ENCODE measurements at places on chromosomes 3 and 15. TPM values are rescaled to one million over a fixed set of nuclear protein-coding genes. Genes with fewer than 3 reads are reported as not detected.

- no peaks in the 10 kb centered on the region for H3K4me1 ChIP-seq
- H3K27ac ChIP-seq = no peak overlapping the region
- no peaks in the 10 kb centered on the region for H3K27me3 ChIP-seq
- peak; percentile 46 for DNase-seq
Observed at GRCh38 chr3:142225885-142226215, 465 bp upstream of the GK5 start.

DNA sequence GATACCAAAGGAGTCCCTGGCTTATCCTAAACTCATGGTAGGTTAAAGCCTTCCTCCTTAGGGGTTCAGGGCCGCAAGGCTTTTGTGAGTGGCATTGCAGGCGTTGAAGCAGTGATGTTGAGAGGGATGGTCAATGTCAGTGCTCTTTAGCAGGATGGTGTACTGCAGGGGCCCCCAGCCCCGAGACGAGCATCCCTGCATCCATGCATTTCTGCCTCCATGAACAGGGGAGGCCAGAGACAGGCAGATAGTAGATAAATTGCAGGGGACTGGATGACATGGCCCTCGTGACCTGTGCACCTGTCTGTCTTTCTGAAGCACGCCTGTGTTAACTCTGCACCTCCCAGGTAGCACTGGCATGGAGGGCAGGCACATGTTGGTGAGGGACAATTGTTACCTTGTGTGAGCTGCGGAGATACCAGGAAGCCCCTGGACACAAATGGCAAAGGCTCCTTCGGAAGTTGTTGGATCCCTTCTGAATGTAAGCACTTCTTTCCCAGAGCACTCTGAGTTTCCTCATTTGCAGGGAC, 133.5 kb downstream of the SNRPN start:
- H3K4me1 ChIP-seq = no peaks in the 10 kb centered on the region
- no peak for DNase-seq

DNA sequence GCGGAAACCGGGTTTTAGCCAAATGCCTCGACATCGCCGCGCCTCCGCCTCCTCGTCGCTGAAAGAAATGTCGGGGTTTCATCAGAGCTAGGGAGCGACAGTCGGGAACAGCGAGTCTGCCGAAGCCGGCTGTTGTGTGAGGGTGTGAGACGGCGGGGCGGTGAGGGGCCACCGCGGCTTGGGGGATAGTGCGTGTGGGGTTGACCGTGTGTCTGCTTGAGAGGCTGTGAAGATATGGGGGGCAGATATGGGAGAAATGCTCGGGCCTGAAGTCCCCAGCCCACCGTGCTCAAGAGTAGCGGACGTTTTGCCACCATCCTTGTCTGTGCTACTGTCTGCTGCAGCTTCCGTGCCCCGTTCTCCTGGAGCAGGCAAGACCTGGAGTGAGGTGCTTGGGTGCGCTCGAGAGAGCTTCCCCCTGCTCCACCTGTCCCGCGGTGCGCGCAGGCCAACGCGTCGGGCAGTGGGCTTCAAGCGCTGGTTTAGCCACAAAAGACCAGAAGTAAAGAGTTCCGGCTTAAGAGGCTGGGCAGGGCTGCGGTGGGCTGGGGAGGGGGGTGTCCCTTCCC, 716 bp upstream of the ISLR2 start:
- no peak overlapping the region for H3K27ac ChIP-seq
- no peaks in the 10 kb centered on the region for H3K36me3 ChIP-seq
- DNase-seq = no peak
- no peaks in the 10 kb centered on the region for H3K4me1 ChIP-seq
- H3K27me3 ChIP-seq = peaks cover 4% of the 10 kb centered on the region

DNA sequence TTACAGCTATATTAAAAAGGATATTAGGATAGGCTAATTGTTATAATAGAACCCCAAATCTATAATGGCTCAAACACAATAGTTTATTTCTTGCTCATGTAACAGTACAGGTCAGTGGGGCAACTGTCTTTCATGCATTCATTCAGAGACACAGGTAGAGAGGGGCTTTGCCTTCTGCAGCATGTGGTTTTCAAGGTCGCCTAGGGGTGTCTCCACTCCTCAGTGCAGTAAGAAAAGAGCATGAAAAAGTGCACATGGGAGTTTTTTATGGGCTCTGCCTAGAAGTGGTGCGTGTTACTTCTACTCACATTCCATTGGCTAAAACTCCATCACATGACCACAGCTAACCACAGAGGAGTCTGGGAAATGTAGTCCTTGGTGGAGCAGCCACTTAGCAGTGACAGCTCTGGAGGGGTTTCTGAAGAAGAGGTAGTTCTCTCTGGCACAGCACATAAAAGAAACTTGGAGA, 1.8 kb downstream of the ZBTB38 start:
- no peaks in the 10 kb centered on the region for H3K4me1 ChIP-seq
- no peaks in the 10 kb centered on the region for H3K27me3 ChIP-seq
- H3K4me3 ChIP-seq = peak overlapping the region; percentile 55
- no peak overlapping the region for H3K27ac ChIP-seq

Gene CYP8B1
- not detected for total RNA-seq

Gene ROPN1
- total RNA-seq = not detected

DNA sequence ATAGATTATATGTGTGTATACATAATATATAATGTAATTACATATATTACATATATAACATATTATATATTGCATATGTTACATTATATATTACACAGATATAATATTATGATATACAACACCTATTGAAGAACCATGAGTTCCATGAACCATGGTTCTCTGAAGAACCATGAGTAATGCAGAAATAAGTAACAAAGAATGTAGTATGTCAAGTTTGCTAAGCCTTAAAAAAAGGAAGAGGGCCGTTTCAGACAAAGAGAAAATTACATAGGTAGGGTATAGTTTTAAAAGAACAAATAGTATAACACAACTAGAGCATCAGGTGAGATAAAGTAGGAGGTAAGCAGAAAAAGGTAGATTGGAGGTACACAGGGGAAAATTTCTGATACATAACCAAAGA, 177.0 kb downstream of the FGF12 start:
- no peaks in the 10 kb centered on the region for H3K4me1 ChIP-seq
- H3K36me3 ChIP-seq = no peaks in the 10 kb centered on the region
- H3K27ac ChIP-seq = no peak overlapping the region
- H3K4me3 ChIP-seq = no peak overlapping the region
- no peaks in the 10 kb centered on the region for H3K27me3 ChIP-seq
- DNase-seq = no peak

GRCh38 chr3:148937467-148938255, 53.7 kb upstream of the GYG1 start:
- no peaks in the 10 kb centered on the region for H3K36me3 ChIP-seq
- H3K27me3 ChIP-seq = peaks cover 2% of the 10 kb centered on the region
- no peak overlapping the region for H3K27ac ChIP-seq
- no peaks in the 10 kb centered on the region for H3K4me1 ChIP-seq

GRCh38 chr3:21067031-21067813, 683.8 kb downstream of the ZNF385D start:
- no peak for DNase-seq
- no peak overlapping the region for H3K27ac ChIP-seq
- H3K4me3 ChIP-seq = no peak overlapping the region
- no peaks in the 10 kb centered on the region for H3K36me3 ChIP-seq
- H3K4me1 ChIP-seq = no peaks in the 10 kb centered on the region
- H3K27me3 ChIP-seq = no peaks in the 10 kb centered on the region

- no peak for DNase-seq
- no peak overlapping the region for H3K27ac ChIP-seq
- H3K36me3 ChIP-seq = no peaks in the 10 kb centered on the region
- H3K4me3 ChIP-seq = no peak overlapping the region
- no peaks in the 10 kb centered on the region for H3K4me1 ChIP-seq
Observed at GRCh38 chr3:100928638-100929428, 64.4 kb downstream of the ABI3BP start.

DNA sequence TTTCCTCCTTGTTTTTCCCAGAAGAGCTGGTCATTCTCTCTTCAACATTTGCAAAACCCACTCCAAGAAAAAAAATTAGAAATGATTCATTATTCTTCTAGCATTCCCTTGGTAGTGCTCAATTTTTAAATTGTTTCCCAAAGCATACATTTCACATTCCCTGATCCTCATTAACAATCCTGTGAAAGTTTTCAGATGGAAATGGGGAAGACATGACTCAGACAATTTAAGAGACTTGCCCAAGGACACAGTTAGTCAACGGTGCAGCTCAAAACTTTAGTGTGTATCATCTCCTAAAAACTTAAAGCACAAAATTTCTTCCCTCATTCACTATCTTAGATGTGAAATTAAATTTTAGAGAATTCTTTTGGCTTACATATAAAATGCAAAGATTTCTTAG, 17.1 kb upstream of the ABI3BP start:
- no peak for DNase-seq
- H3K4me3 ChIP-seq = no peak overlapping the region
- no peaks in the 10 kb centered on the region for H3K4me1 ChIP-seq
- no peaks in the 10 kb centered on the region for H3K36me3 ChIP-seq
- no peak overlapping the region for H3K27ac ChIP-seq

Gene PLSCR5
- not detected for total RNA-seq

Gene CYP1A1
- 2.3 TPM for total RNA-seq

Gene SNUPN
- total RNA-seq = 16.3 TPM

DNA sequence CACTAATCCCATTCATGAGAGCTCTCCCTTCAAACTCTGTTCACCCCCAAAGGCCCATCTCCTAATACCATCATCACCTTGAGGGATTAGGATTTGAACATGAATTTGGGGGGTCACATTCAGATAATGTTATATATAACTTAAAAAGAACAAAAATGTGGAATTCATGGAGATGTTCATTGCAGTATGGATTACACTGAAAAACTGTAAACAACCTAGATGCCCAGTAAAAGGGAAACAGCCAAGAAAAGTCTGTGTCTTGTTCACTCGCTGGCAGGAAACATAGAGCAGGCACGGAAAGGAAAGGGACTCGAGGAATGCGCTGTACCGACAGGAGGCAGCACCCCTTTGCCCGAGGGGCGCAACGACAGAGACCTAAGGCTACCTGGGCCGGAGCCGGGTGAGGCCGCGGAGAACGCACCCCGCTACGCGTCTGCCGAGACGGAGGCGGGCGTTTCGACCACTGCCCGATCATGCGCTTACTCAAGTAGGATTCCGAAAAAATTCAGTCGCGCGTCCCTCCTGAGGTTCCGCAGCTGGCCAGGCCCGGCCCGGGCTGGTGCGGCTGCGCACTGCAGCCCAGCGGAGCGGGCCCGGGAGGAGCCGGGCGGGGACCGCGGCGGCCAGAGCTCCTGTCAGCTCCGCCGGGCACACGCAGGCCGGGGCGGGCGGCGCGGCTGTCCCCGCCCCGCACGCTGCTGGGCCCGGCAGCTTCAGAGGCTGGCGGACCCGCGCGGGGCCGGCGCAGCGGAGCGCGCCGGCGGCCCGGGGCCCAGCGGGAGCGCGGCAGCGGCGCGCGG, 862 bp upstream of the MAN2A2 start:
- peaks cover 6% of the 10 kb centered on the region for H3K36me3 ChIP-seq
- DNase-seq = peak; percentile 84
- peak overlapping the region; percentile 90 for H3K4me3 ChIP-seq
- no peaks in the 10 kb centered on the region for H3K4me1 ChIP-seq
- H3K27me3 ChIP-seq = no peaks in the 10 kb centered on the region
- H3K27ac ChIP-seq = peak overlapping the region; percentile 79

- H3K4me3 ChIP-seq = no peak overlapping the region
- no peaks in the 10 kb centered on the region for H3K27me3 ChIP-seq
- DNase-seq = peak; percentile 65
- H3K4me1 ChIP-seq = no peaks in the 10 kb centered on the region
Observed at GRCh38 chr15:39461536-39462130, 119.2 kb upstream of the THBS1 start.

GRCh38 chr15:63203451-63204090, 14.2 kb downstream of the RAB8B start:
- H3K27ac ChIP-seq = no peak overlapping the region
- no peaks in the 10 kb centered on the region for H3K4me1 ChIP-seq
- DNase-seq = no peak
- no peak overlapping the region for H3K4me3 ChIP-seq

- DNase-seq = no peak
- H3K4me3 ChIP-seq = no peak overlapping the region
- H3K36me3 ChIP-seq = no peaks in the 10 kb centered on the region
- peaks cover 1% of the 10 kb centered on the region for H3K4me1 ChIP-seq
- no peak overlapping the region for H3K27ac ChIP-seq
Observed at GRCh38 chr15:40697916-40698315, 2.9 kb downstream of the RAD51 start.

DNA sequence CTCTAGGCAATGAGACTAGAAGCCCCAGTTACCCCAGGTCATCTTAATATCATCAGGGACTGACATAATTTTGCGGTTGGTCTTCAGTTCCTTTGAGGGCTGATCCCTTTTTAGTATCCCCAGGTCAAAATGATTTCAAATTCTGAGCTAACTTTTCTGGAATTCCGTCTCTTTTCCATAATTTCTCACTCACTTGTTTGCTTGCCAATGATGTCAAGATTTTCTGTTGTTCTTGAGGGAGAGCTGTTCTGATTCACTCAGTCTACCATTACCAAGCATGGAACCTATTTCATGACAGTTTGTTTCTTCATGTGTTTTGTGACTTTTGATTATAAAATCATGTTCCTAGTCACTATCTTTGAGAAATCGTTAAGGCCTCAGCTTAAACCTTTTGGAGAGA, 190.5 kb upstream of the LYSMD4 start:
- no peaks in the 10 kb centered on the region for H3K27me3 ChIP-seq
- no peaks in the 10 kb centered on the region for H3K36me3 ChIP-seq
- no peak overlapping the region for H3K27ac ChIP-seq
- H3K4me1 ChIP-seq = no peaks in the 10 kb centered on the region
- no peak overlapping the region for H3K4me3 ChIP-seq
- DNase-seq = no peak

DNA sequence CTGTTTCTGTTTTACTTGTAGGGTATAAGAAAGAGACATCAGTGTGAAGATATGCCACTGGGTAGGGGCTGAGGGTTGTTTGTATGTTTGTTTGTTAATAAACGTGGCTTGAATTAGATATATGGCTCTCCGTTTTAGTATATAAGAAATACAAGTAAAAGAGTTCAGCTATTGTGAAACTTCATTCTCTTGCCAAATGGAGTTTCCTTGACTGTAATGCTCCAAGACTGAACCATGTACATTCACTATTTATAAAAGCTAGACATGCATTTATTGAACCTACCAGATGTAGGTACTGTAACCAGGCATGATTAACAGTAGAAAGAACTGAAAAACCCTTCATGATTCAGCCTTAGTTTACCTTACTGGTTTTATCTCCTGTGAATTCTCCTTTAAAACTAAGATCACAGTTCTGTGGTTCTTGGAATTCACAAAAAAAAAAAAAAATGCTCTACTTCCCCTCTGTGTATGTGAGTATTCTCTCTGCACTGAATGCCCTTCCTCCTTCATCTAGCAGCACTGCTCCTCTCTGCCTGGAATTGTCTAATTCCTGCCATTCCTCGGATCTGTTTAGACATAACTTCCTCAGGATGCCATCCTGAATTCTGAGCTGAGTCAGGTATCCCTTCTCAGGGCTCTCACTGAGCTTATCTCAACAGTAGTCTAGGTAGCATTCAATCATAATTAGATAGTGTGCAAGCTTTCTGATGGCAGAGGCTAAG, 504.4 kb downstream of the FHIT start:
- H3K36me3 ChIP-seq = no peaks in the 10 kb centered on the region
- peaks cover 2% of the 10 kb centered on the region for H3K4me1 ChIP-seq
- no peaks in the 10 kb centered on the region for H3K27me3 ChIP-seq
- no peak overlapping the region for H3K4me3 ChIP-seq
- DNase-seq = no peak
- no peak overlapping the region for H3K27ac ChIP-seq

Gene SLC22A13
- total RNA-seq = 1.3 TPM

Gene SEMA6D
- 9.0 TPM for total RNA-seq
